SJCRH30 (cell line): ENCODE measurements at places on chromosomes 7 and 10.

DNA sequence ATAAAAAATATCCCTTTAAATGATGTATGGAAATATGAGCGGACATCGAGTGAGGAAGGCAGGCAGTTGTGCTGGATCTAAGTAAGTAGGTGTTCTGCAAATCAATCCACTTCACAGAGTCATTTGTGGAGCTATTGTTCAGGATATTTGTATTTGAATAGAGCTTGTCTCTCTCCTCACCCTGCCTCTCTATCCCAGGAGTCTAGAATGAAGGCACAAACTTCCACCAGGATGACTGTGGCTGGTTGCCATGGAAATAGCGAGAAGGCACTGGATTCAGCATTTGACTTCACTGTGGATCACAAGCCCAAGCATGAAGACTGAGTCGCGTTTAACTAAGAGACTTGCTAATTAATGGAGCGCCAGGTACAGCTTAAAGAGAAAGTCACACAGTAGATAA is 53.2 kb downstream of the NPY start:
- no peak for DNase-seq

- DNase-seq, result no peak
Observed at GRCh38 chr10:93513091-93513490, 16.7 kb downstream of the CEP55 start.

- no peak for DNase-seq
Observed at GRCh38 chr10:71259815-71260501, 47.6 kb downstream of the UNC5B start.

GRCh38 chr10:26222563-26222962 is 6.0 kb downstream of the GAD2 start:
- no peak for DNase-seq

DNA sequence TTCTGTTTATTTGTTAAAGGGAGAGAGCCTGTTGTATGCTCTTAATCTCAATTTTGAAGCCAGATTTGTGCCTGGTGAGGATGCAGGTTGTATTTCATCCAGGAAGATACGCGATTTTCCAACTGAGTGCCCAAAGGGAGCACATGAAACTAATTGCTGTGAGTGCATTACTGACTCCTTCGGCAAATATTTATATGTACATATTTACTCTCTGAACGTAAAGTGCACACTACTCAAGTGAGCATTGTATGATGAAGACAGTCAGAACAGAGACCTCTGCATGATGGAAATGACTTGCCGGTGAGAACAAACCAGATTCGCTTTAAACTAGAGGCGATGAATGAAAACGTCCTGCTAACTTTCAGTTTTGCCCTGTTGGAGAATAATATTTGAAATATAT is 130.1 kb downstream of the MALRD1 start:
- DNase-seq, result no peak

GRCh38 chr10:119769886-119770285 is 44.0 kb downstream of the INPP5F start:
- no peak for DNase-seq

- no peak for DNase-seq
Observed at GRCh38 chr10:103942866-103943265, 24.1 kb upstream of the SLK start.

DNA sequence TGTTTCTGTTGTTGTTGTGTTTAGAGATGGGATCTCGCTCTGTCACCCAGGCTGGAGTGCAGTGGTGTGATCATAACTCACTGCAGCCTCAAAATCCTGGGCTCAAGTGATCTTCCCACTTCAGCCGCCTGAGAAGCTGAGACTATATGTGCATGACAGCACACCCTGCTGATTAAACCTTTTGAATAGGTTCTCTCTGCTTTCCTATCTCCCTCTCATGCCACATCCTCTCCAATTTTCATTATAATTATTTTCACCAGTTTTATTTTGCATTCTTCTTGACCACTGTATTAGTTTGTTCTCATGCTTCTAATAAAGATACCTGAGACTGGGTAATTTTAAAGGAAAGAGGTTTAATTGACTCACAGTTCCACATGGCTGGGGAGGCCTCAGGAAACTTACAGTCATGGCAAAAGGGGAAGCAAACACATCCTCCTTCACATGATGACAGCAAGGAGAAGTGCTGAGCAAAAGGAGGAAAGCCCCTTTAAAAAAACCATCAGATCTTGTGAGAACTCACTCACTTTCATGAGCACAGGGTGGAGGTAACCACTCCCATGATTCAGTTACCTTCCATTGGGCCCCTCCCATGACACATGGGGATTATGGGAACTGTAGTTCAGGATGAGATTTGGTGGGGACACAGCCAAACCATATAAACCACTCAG is 12.9 kb downstream of the AGK start:
- no peak for DNase-seq

DNA sequence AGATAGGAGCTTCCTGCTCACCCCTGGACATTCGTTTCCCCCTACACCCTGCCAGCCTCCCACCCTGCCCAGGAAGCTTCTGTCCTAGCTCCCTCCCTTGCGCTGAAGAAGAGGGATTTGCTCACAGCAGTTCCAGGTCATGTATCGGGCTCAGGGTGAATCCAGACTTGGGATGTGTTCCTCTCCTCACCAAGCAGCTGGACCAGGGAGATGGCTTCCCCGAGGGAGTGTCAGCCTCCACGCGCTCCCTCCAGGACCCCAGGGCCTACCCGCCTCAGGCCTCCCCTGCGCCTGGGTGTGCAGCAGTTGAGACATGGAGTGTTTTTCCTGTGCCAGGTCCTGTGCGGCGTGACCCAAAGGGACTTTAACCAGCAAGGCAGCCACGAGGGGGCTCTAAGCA is 435.6 kb upstream of the FOXK1 start:
- no peak for DNase-seq
